ENCODE measurements at places on chromosomes 12 and 14.

DNA sequence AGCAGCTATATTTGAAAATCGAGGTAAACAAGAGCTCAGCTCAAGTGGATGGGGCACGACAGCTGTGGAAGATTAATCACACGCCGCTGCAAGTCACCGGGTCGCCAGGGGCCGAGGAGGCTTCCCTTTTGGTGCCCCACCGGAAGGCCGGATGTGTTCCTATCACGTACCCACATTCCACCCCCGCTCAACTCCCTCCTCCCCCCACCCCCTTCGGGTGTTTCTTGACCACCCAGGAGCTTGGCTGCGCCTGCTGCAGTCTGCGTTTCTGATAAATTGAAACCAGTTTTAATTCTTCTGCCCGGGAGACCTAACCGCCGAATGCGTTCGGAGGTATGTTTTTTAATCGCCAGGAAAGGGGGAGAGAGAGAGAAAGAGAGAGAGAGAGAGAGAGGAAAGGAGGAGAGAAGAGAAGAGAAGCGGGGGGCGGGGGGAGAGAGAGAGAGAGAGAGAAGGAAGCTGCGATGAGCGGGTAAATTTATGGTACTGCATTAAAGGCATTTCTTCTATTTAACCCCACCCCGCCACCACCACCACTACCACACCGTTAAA lies 1.8 kb downstream of the SLC8A3 start:
- no peak for DNase-seq

GRCh38 chr12:51082561-51083125 lies 753 bp downstream of the CSRNP2 start:
- DNase-seq = no peak

- no peak for DNase-seq
Observed at GRCh38 chr12:39077226-39077625, 171.8 kb upstream of the CPNE8 start.

DNA sequence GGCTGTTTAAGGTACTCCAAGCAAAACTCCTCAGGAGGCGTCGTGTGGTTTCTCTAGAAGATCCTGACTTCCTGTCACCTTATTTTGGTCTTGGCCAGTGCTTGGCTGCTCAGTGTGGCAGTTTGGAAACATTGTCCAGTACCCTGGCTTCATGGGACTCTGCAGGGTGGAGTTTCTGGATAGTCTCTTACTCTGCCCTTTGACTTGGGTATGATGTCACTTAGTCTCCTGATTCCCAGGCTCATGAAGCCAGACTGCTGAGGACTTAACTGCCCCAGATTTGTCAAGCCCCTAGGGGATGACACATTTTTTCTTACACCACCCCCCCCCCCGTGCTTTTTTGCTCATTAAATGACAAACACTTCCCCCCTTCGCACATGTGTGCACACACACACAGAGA lies 82.7 kb downstream of the ADCK1 start:
- DNase-seq = no peak

- DNase-seq = no peak
Observed at GRCh38 chr12:41014643-41015020, 173.5 kb upstream of the PDZRN4 start.

DNA sequence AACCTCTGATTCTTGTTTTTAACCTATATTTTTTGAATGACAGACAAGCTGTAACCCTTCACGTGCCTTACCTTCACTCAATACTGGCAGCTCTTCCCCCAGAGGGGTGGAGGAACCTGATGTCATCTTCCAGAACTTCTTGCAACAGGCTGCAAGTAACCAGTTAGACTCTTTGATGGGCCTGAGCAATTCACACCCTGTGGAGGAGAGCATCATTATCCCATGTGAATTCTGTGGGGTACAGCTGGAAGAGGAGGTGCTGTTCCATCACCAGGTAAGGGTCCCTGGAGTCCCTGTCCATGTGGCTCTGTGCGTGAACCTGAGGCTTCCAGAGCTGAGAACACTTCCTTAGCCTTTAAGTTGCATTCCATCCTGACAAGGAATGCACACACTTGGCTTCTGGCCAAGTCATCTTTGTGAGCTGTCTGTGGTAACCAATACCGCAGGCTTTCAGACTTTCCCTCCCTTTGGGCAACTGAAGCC lies 22.7 kb downstream of the TRAFD1 start:
- no peak for DNase-seq

GRCh38 chr12:10802587-10802986 lies at the start of gene TAS2R7:
TSS of gene TAS2R7 (minus strand) at chr12:10802627. CDS start at chr12:10802570, 57 bp downstream.
- no peak for DNase-seq

DNA sequence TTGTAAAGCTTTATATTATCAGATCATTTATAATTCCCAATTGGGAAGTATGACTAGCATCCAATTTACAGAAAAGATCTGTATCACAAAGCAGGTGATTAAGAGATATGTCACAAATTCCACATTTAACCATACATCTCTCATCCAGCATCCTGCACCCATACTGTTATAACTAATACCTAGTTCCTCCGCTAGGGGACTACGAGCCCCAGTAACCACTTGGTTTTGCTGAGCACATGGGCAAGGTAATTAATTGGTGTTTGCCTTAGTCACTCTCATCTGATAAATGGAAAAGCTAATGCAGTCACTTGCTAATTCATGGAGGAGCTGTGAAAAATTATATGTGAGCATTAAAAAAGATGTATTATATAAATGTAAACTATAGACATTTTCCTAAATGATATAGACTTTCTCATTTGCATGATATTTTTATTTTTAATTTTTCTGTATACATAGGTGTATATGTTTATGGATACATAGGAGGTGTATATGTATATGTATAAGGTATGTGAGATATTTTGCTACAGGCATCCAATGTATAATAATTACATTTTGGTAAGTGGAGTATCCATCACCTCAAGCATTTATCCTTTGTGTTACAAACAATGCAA lies 1031.8 kb downstream of the GALC start:
- DNase-seq = no peak

GRCh38 chr12:44848703-44849085 lies 27.4 kb downstream of the NELL2 start:
- no peak for DNase-seq

DNA sequence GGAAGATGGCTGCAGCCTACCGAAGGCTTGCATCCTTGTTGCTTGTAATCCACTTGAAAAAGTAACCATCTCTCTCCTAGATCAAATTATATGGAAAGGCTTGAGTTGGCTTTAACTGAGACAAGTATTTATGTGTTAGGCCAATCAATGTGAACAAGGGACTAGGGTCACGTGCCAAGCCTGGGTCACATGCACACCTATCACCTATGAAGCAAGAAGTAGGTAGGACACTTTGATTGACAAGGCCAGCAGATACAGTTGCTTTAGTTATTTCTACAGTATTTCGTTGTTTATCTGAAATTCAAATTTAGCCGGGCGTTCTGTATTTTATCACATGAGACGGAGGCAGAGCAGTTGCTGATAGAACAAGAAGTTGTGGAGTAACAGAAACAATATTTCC lies 212.3 kb upstream of the OTX2 start:
- DNase-seq = no peak

GRCh38 chr12:109686523-109686922 lies 27.1 kb upstream of the FAM222A start:
- no peak for DNase-seq

GRCh38 chr12:65184176-65184857 lies 14.9 kb downstream of the LEMD3 start:
- DNase-seq = no peak

DNA sequence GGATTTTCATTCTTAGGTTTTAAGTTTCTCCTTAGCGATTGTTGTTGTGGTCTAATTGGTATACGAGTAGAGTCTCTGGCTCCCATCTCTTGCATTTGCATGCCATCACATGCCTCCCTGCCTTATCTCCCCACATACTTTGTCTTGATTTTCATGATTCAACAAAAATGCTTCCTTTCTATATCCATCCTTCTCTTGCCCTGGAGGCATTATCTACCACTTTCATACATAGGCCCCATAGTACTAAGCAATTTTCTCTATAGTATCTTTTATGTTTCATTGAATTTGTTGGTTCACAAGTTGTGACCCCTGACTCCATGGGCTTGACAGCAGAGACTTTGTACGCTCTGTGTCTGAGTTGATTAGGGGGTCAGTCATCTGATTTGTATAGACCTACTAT lies 226.1 kb downstream of the ACSS3 start:
- no peak for DNase-seq

DNA sequence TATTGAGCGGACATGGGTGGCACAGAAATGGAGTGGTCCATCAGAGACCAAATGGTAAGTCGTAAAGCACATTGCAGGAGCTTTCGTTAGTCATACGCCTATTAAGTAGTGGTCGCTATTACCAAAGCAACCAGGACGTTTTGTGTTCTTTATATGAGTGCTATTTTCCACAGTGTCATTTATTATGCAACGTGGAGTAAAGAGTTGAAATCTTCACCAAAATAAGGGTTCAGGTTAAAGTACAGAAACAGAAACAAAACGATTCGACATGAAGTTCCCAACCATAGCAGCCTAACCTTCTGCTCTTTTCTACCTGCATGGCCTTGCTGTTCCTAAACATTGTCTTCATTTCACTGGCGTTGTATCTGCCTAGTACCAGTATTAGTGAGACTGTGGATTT lies 20.1 kb upstream of the FGD4 start:
- DNase-seq = no peak

DNA sequence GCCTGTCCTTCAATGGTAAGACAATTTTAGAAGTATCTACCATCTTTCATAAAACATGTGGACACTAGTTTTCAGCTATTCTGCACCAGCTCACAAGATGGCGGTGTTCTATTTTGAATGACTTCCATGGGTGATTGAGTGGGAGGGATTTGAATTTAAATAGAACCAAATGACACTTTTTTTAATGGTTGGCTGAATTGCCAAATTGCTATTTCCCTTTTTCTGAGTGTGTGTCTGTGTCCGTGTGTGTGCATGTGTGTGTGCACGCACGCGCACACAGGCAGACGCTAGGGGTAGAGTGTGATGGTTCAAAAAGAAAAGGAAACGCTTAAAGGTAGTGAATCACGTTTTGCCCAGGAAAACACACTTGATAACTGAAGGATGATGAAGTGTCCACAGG lies 362.6 kb downstream of the DAD1 start:
- no peak for DNase-seq

DNA sequence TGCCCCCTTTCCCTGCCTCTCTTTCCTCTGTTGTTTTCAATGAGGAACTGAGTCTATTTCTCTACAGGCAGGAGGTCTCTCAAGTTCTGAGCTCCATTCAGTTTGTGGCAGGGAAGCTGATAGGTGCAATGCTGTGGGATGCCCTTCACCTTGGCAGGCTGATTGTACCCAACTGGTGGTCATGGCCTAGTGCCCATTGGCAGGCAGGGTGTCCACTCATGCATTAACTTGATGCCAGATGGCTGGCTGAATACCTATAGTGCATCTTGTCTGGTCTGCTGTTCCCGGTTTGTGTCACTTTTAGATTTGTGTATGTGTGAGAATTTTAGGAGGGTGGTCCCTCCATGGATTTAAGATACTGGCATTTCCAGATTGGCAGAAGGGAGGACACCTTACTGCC lies 20.0 kb upstream of the ITGA5 start:
- DNase-seq = no peak

DNA sequence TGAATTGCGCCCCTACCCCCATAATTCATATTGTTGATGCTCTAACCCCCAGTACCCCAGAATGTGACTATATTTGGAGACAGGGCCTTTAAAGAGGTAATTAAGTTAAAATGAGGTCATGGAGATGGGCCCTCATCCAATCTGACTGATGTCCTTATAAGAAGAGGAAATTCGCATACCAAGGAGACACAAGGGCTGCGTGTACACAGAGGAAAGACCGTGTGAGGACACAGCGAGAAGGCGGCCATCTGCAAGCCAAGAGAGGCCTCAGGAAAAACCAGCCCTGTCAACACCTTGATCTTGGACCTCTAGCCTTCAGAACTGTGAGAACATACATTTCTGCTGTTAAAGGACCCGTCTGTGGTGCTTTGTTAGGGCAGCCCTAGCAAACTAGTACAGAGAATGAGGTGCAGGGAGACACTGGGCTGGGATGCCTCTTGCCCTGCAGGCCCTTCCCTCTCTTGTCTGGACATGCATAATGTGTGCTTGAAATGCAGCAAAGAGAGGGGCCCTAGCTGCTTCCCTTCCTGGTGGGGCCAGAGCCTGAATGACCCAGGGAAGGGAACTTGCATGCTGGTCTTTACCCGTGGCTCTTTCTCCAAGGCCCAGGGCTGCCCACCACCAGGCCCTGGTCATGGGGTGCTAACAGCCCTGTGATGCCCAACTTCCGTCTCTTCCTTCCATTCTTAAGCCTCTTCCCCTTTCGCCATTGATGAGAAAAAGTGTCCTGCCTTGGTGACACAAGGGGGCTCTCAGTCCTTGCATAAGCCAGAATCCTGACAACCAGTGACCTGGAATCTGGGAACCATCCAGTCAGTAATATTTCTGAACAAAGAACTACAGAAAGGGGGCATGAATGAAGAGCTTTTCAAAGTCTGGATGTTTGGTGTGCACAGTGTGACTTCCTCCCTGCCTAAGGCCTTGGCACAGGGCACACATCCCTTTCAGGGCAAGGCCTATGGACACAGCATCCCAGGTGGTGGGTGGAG lies 50.0 kb upstream of the GPATCH2L start:
- no peak for DNase-seq

DNA sequence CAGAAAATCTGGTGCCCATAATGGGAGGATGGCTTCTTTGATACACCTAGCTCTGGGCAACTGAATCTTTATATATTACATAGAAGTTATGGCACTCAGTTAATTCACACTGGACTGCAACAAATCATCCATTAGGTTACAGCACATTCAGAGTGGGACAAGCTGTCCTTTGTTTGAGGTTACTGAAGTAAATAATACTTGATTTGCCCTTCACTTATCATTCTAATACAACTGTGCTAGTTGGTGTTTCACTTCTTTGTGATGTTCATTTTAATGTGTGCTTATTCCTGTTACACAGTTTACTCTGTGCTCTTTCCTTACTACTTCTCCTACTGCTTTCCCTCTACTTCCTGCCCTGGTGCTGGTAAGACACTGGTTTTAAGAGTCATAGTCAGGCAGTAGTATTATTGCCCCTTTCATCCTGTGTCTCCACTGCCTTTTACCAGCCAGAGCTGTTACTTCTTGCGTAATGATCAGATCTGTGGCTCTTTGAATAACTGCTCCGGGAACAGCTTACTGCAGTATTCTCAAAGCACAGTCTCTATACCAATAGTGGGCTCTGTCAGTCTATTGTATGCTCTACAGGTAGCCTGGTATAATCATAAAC lies 36.4 kb upstream of the GXYLT1 start:
- DNase-seq = no peak

GRCh38 chr12:116392061-116392460 lies 114.6 kb upstream of the MED13L start:
- no peak for DNase-seq

- DNase-seq = no peak
Observed at GRCh38 chr12:6345319-6346091, 3.6 kb upstream of the TNFRSF1A start.

DNA sequence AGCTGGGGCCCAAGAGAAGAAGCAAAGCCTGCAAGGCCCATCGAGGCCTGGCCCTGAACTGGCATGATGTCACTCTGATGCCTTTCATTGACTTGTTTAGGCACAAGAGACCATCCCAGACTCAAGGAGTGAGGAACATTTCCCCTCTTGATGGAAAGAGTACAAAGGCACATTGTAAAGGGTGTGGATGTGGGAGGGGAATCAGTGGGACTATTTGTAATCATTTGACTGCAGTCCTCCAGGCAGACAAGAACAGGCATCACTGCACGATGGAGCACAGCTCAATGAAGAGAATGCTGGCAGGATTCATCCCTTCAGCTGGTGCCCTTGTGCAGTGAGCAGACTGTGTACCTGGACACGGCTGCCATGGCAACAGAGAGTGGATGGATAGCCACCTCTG lies 87.9 kb downstream of the LGMN start:
- no peak for DNase-seq

GRCh38 chr14:100530270-100531072 lies 56.7 kb downstream of the BEGAIN start:
- no peak for DNase-seq
